Lung microvascular endothelial cell (primary cell): ENCODE measurements at places on chromosomes 3 and 15.
A peak's percentile ranks its signal among the peaks of the same experiment; 100 is the strongest.

DNA sequence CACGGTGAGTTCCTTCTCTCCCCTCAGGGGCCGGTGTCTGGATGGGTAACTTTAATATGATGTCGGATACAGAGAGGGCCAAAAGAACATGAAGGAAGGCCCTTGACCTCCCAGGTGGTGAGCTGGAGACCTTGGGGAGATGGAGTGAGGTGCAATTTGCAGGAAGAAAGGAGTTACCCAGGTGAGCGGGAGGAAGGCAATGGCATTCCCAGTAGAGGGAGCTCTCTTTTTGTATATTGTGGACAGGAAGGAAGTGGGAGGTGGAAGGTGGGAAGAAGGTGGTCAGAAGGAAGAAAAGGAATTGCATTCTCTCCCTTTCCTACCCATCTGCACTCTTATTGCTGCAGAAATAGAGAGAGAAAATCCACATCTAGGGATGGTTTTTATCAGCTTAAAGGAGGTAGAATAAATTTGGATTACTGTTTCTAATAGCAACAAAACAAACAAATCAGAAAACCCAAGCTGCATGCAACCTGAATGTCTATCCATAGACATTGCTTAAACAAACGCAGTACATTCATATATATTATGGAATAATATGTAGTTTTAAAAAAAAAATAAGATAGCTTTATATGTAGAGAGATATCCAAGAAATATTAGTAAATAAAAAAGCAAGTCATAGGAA lies 169.0 kb upstream of the TSC22D2 start:
- DNase-seq = no peak

DNA sequence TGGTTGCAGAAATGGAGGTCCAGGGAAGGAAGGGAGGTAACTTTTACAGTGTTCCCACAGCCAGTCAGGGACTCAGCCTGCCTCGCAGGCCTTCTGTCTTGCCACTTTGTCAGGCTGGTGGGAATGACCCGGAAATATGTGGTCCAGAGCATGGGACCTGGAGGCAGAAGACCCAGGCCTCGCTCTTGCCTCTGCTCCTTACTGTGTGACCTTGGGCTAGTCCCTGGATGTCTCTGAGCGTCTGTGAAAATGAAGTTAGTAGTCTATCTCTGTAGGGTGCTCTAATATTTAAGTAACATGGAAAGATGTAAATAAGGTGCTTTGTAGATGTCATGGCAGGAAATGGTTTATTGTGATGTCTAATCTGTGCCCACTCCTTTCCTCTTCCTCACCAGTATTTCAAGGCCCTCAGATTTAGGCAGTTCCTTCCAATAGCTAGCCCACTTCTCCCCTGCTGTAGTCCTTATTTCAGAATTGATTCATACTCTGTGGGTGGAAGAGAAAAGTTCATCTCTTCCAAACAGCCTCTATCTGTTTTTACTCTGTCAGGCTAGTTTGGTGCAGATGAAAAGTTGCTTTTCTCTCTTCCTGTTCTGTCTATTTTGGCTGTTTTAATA lies 9.1 kb downstream of the CORO2B start:
- no peak for DNase-seq

- DNase-seq = peak; percentile 33
Observed at GRCh38 chr3:172751175-172751704, 714 bp downstream of the ECT2 start.

DNA sequence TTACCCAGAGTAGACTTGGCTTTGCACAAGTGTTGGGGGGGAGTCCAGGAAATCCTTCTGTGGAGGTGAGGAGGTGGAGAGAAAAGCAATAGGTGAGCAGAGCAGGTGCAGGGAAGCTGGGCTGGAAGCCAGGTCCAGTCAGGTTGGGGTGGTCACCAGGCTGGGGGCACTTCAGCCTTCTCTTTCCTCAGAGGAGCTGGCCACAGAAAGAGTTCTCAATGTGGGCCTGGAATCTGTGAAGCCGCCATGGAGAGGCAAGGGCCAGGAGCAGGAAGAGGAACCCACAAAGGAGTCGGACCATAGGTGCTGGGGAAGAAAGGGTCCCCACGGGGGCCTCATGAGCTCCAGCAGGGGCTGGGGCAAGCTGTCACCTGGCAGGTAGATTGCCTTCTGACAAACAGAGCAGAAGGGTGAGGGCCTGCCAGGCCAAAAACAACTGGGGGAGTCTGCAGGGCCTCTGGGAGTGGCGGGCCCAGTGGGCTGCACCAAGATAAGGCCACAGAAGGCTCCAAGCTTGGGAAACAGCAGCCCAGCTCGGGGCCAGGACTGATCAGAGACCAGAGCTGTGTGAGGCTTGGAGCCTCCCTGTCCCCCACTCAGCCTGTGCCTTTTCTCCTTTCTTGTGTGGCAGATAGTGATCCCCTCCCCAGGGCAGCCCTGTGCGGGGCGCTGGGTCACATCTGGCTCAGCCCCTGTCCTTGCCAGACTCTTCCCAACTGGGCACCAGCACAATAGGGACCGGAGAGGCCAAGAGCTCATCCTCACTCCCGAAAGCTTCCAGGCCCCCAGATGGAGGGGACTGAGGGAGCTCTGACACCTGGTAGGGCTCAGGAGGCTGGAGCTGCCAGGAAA lies 53.0 kb upstream of the FGD5 start:
- no peak for DNase-seq

DNA sequence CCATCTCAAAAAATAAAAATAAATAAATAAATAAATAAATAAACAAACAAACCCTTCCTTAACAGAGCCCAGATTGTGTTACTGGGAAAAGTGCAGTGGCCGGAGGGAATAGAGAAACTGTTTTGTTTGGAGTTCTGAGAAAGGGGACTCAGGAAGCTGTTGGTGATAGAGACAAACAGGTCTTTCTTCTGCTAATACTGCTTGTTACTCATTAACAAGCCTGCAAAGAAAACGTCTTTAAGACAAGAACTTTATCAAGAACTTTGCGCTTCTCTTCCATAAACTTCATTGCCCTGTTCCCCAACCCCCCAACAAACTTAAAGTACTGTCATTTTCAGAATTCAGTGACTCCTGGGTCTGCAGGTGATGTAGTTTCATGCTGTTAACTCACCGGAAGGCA lies 68.8 kb upstream of the GSK3B start:
- DNase-seq = no peak

DNA sequence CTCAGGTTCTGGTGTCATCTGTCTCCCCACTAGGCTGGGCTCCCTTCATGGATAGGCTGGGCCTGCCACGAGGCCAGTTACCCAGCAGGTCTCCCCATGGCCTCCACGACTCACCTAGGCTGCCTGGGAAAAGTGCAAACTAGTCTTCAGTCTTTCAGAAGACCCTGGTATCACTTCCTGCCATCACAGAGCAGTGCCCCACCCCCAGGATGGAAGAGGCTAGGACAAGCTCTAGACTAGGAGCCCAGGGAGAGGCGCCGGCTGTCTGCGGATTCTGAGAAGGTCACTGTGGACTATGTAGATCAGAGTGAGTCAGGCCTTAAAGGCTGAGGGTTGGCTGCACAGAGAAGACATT lies 63.7 kb downstream of the CORO2B start:
- DNase-seq = no peak

- DNase-seq = peak; percentile 23
Observed at GRCh38 chr3:171654809-171655208, 155.5 kb downstream of the PLD1 start.

DNA sequence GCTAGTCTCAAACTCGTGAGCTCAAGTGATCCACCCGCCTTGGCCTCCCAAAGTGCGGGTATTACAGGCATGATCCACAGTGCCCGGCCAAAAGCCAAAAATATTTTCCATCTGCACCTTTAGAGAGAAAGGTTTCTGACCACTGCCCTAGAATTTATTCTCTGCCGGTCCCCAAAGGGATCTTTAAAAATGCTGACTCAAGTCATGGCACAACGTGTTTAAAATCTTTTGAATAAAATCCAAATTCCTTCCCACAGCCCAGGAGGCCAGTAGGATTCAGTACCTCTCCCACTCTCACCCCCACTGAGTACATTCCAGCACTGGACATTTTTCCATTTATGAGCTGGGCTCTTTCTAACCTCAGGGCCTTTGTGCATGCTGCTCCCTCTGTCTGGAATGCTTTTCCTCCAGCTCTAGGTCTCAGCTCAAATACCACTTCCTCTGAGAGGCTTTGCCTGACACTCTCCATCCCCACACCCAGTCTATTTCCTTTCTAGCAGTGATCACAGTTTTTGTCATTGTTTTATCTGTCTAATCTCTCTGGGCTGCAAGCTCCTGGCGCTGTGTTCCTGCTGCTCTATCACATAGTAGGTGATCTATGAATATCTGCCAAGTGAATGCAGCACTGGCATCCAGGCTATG lies 502.9 kb downstream of the SHQ1 start:
- peak; percentile 42 for DNase-seq
